ENCODE measurements at places on chromosomes 2 and 18. TPM values are rescaled to one million over a fixed set of nuclear protein-coding genes. Genes with fewer than 3 reads are reported as not detected.
A peak's percentile ranks its signal among the peaks of the same experiment; 100 is the strongest.

DNA sequence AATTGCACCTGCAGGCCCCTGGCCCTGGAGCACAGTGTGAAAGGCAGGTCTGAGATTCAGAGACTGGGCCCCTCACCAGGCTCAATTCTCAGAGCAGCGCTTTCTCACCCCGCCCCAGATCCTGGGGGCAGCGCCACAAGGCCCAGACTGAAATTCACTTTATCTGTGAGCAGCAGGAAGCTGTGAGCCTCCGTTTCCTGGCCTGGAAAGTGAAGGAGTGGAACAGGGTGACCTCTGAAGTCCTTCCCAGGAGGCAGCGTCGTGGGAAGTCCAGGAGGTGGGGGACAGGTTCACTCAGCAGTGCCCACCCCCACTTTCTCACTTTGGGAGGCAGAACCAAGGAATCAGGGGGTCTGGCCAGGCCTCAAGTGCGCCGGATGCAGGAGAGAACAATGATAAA, 235.4 kb downstream of the NDUFA10 start:
- no peak for DNase-seq
- H3K4me1 ChIP-seq, result no peaks in the 10 kb centered on the region
- no peaks in the 10 kb centered on the region for H3K36me3 ChIP-seq

The HOXD12 gene
- not detected for total RNA-seq

The TMEM169 gene
- 0.26 TPM for total RNA-seq

The ADI1 gene
- 184 TPM for total RNA-seq

DNA sequence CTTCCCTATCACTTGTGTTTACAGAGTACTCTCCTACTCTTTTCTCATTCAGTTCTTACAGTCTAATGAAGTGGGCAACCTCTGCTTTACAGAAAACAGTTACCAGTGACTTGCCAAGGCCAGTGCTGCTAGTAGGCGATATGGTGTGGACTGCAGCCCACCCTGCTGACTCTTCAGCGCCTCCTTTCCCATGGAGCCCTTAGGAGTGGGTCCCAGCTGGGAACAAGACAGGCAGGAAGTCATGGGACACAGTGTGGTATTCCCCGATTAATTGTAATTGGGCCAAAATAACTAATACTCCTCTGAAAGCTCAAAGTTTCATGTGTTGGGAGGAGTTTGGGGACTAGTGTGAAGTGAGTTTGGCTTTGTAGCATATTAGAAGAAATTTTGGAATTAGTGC, 120.1 kb upstream of the EML6 start:
- H3K27ac ChIP-seq, result peak overlapping the region; percentile 65
- H3K36me3 ChIP-seq, result no peaks in the 10 kb centered on the region
- no peaks in the 10 kb centered on the region for H3K27me3 ChIP-seq
- H3K4me1 ChIP-seq, result no peaks in the 10 kb centered on the region
- H3K4me3 ChIP-seq, result no peak overlapping the region

- no peak overlapping the region for H3K27ac ChIP-seq
- no peak overlapping the region for H3K4me3 ChIP-seq
- H3K4me1 ChIP-seq, result no peaks in the 10 kb centered on the region
- H3K27me3 ChIP-seq, result no peaks in the 10 kb centered on the region
- DNase-seq, result no peak
Measured at GRCh38 chr18:8052237-8052701, 485.2 kb downstream of the PTPRM start.

DNA sequence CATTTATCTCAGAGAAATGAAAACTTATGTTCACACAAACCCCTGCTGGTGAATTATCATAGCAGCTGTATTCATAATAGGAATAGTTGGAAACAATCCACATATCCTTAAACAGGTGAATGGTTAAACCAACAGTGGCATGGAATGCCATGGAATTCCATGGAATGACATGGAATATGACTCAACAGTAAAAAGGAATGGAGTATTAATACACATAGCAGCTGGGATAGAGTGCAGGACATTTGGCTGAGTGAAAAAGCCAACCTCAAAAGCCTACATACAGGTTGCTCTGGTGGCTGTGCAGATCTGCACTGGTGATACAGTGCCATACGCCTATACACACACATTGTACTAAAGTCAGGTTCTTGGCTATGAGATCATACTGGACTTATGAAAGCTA, 69.5 kb downstream of the FAM168B start:
- no peak overlapping the region for H3K4me3 ChIP-seq
- no peak for DNase-seq
- no peaks in the 10 kb centered on the region for H3K4me1 ChIP-seq
- no peaks in the 10 kb centered on the region for H3K27me3 ChIP-seq

DNA sequence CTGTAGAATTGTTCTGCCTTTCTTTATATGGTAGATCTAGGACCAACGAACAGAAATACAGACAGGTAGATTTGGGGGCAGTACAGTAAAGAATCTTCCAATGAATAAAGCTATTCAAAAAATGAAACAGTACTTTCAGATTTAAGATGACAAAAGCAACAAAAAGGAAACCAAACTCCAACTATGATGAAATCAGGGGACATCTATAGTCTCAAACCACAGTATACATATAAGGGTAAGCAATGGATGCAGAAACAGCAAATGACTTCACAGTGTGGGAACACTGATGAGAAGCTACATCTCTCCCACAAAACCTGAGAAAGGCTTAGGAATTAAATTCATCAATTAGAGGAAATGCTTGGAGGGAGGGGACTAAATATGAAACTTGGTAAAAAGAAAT, 202.5 kb downstream of the CTNNA2 start:
- no peaks in the 10 kb centered on the region for H3K4me1 ChIP-seq
- no peak overlapping the region for H3K27ac ChIP-seq
- no peak for DNase-seq
- no peak overlapping the region for H3K4me3 ChIP-seq
- H3K36me3 ChIP-seq, result no peaks in the 10 kb centered on the region

GRCh38 chr2:192127434-192127833, 67.3 kb downstream of the TMEFF2 start:
- H3K27ac ChIP-seq, result no peak overlapping the region
- no peaks in the 10 kb centered on the region for H3K36me3 ChIP-seq
- no peak overlapping the region for H3K4me3 ChIP-seq
- DNase-seq, result no peak

The B4GALT6 gene
- 5.6 TPM for total RNA-seq
